Tibial nerve (tissue), 4 donors: ENCODE measurements at places on chromosomes 16 and 17. TPM values are rescaled to one million over a fixed set of nuclear protein-coding genes. Genes with fewer than 3 reads are reported as not detected.

FN3K gene
- total RNA-seq: 19.0 TPM

MAP3K14 gene
- total RNA-seq: 9.6 TPM

KRTAP29-1 gene
- not detected for total RNA-seq

SYT17 gene
- total RNA-seq: 17.1 TPM

GJC1 gene
- 9.6 TPM for total RNA-seq

TMEM235 gene
- not detected for total RNA-seq

KRTAP2-3 gene
- total RNA-seq: not detected

SYCE1L gene
- total RNA-seq: not detected

HOXB13 gene
- not detected for total RNA-seq

HBA1 gene
- total RNA-seq: 81.6 TPM

HOXB2 gene
- total RNA-seq: 6.9 TPM

GRCh38 chr16:85541181-85541580 is 71.9 kb upstream of the GSE1 start:
- no peak overlapping the region for H3K4me3 ChIP-seq
- no peak overlapping the region for H3K27ac ChIP-seq
- H3K27me3 ChIP-seq: no peaks in the 10 kb centered on the region
- H3K4me1 ChIP-seq: peaks cover 35% of the 10 kb centered on the region
- no peak for DNase-seq

GRCh38 chr17:41653892-41654677 is 29.7 kb upstream of the KRT17 start:
- H3K4me1 ChIP-seq: peaks cover 62% of the 10 kb centered on the region
- H3K27ac ChIP-seq: peak overlapping the region; percentile 80
- no peaks in the 10 kb centered on the region for H3K27me3 ChIP-seq
- DNase-seq: no peak

GRCh38 chr16:86052926-86053325 is 154.0 kb downstream of the IRF8 start:
- no peak overlapping the region for H3K27ac ChIP-seq
- no peak for DNase-seq
- H3K36me3 ChIP-seq: no peaks in the 10 kb centered on the region
- no peaks in the 10 kb centered on the region for H3K4me1 ChIP-seq

- H3K4me1 ChIP-seq: peaks cover 2% of the 10 kb centered on the region
- no peak overlapping the region for H3K4me3 ChIP-seq
- DNase-seq: no peak
- H3K27me3 ChIP-seq: no peaks in the 10 kb centered on the region
- no peaks in the 10 kb centered on the region for H3K36me3 ChIP-seq
- H3K27ac ChIP-seq: no peak overlapping the region
These were observed 19.9 kb downstream of the ACTG1 start for GRCh38 chr17:81492706-81493105.

GRCh38 chr16:83895942-83896341 is 3.0 kb upstream of the MLYCD start:
- no peaks in the 10 kb centered on the region for H3K27me3 ChIP-seq
- DNase-seq: no peak
- no peaks in the 10 kb centered on the region for H3K36me3 ChIP-seq
- no peak overlapping the region for H3K4me3 ChIP-seq
- H3K27ac ChIP-seq: no peak overlapping the region

DNA sequence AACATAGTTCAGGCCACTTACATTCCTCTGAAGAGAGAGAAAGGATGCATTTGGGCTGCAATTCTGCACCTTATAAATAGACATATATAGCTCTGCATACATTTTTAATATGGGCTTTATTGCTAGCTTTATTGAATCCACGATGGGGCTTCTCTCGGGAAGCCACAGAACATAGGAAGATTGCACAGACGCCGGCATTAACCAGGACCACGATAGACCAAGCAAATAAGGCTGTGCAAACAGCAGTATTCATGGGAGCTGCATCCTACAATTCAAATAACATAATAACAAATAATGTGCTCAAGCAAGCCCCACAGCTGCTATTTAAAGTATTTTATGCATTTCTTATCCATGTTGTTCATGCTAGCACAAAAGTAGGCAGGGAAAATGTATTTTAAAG is 432.3 kb downstream of the TMEM114 start:
- H3K4me3 ChIP-seq: no peak overlapping the region
- H3K27me3 ChIP-seq: no peaks in the 10 kb centered on the region
- no peak overlapping the region for H3K27ac ChIP-seq
- no peaks in the 10 kb centered on the region for H3K4me1 ChIP-seq

GRCh38 chr17:57502811-57503241 is 242.3 kb downstream of the CCDC182 start:
- no peak overlapping the region for H3K27ac ChIP-seq
- H3K36me3 ChIP-seq: no peaks in the 10 kb centered on the region
- no peak overlapping the region for H3K4me3 ChIP-seq
- peaks cover 11% of the 10 kb centered on the region for H3K4me1 ChIP-seq

- no peak overlapping the region for H3K27ac ChIP-seq
- H3K4me1 ChIP-seq: no peaks in the 10 kb centered on the region
- no peaks in the 10 kb centered on the region for H3K27me3 ChIP-seq
- DNase-seq: no peak
- no peaks in the 10 kb centered on the region for H3K36me3 ChIP-seq
- H3K4me3 ChIP-seq: no peak overlapping the region
These were observed 17.8 kb upstream of the RNPS1 start for GRCh38 chr16:2285731-2286191.

DNA sequence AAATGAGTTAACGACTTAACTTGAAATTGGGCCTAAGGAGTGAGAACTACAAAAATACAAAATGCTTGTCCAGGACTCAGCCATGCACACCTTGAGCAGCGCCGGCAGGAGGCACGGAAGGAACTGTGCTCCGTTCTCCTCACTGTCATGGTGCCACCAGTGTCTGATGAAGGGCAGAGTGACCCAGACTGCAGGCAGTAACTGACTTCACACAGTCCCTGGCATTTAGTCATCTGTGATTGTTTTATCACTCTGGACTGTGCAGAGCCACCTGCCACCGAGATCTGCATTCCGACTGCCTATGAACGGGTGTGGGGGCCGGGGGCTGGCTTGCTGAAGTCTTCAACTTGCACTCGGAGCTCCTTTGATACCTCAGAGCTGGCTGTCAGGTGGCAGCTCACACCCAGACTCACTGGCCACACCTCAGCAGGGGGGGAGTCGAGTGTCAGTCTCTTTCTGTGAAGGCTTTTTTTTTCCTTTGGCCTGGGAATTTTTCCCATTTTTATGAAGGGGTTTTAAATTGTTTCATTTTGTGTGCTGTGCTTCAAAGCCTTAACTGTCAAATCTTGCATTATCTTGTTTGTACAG is 20.2 kb upstream of the ENDOV start:
- no peaks in the 10 kb centered on the region for H3K27me3 ChIP-seq
- no peak for DNase-seq
- H3K4me1 ChIP-seq: no peaks in the 10 kb centered on the region
- no peak overlapping the region for H3K4me3 ChIP-seq
- H3K36me3 ChIP-seq: peaks cover 59% of the 10 kb centered on the region

GRCh38 chr17:81170727-81171494 is 4.9 kb upstream of the AATK start:
- no peaks in the 10 kb centered on the region for H3K27me3 ChIP-seq
- DNase-seq: no peak
- no peak overlapping the region for H3K27ac ChIP-seq
- H3K4me3 ChIP-seq: no peak overlapping the region

- peaks cover 13% of the 10 kb centered on the region for H3K4me1 ChIP-seq
- peaks cover 14% of the 10 kb centered on the region for H3K36me3 ChIP-seq
- DNase-seq: peak; percentile 36
These were observed at the start of gene ACSF3 for GRCh38 chr16:89093602-89094251. ACSF3 (plus strand) TSS chr16:89093852; CDS start chr16:89100682, 6,830 bp downstream.

- H3K36me3 ChIP-seq: peaks cover 90% of the 10 kb centered on the region
- H3K4me1 ChIP-seq: peaks cover under 1% of the 10 kb centered on the region
- no peak overlapping the region for H3K27ac ChIP-seq
These were observed 5.0 kb upstream of the ARHGAP27 start for GRCh38 chr17:45437465-45438283.

DNA sequence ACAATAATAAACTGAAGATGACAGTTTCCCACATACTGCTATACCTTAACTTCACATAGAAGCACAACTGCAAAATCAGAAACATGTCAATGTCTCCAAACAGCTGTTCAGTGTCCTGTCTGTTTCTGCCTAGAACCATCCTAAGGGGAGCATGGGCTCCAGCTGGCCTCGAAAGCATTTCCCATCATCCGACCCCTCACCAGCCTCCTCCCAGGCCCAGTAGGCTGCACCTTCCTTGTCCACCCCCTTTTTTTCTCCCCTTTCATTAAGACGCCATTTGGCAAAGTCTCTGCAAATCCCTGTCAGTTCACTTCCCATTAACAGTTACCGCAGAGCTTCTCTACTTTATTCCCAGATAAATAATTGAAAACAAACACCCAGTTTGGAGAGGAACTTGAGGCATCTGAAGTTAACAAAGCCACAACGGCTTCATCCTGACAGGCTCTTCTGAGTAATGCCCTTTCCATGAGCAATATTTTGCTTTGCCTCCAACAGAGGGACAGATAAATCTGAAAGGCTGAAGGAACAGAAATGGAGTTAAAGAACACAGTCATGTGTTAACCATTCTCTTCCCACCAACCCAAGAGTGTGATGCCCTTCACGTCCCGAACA is 65.3 kb downstream of the SLC39A11 start:
- H3K27ac ChIP-seq: no peak overlapping the region
- H3K4me1 ChIP-seq: no peaks in the 10 kb centered on the region
- no peaks in the 10 kb centered on the region for H3K27me3 ChIP-seq
- H3K36me3 ChIP-seq: no peaks in the 10 kb centered on the region

DNA sequence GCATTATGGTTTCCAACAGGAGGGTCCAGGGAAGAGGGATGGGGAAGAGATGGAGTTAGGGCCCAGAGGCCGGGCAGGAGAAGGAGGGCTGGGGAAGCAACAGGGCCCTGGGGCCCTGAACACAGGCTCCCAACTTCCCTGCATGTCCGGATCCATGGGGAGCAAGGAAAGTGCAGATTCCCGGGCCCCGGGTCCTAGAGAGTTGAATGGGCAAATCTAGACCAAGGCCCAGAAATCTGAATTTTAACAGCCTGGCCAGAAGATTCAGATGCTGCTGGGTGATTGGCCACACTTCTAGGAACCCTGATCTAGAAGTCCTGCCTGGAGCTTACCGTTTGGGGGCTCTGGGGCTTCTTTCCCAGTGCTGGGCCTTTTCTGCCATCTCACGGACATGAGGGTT is 13.2 kb downstream of the MGAT5B start:
- no peaks in the 10 kb centered on the region for H3K4me1 ChIP-seq
- H3K27me3 ChIP-seq: no peaks in the 10 kb centered on the region
- no peaks in the 10 kb centered on the region for H3K36me3 ChIP-seq
- H3K4me3 ChIP-seq: no peak overlapping the region
- H3K27ac ChIP-seq: no peak overlapping the region

DNA sequence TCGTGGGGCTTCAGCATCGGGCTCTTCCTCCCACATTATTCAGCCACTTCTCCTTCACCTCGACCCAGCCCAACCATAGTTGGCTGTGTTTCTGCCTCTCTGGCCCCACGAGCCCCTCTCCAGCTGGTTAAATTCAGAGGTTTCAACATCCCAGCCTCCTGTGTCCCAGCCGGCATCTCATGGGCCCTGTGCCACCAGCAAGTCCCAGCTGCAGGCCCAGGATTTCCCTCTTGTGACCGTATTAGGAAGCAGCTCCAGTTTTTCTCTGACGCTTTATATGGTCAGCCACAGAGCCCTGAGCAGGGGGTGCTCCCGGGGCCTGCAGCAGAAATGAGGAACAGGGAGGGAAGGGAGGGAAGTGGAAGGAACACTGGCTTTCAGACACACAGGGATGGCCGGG is 27.4 kb downstream of the MYH11 start:
- no peaks in the 10 kb centered on the region for H3K4me1 ChIP-seq
- DNase-seq: peak; percentile 17
- no peaks in the 10 kb centered on the region for H3K36me3 ChIP-seq
- no peaks in the 10 kb centered on the region for H3K27me3 ChIP-seq
- no peak overlapping the region for H3K4me3 ChIP-seq

DNA sequence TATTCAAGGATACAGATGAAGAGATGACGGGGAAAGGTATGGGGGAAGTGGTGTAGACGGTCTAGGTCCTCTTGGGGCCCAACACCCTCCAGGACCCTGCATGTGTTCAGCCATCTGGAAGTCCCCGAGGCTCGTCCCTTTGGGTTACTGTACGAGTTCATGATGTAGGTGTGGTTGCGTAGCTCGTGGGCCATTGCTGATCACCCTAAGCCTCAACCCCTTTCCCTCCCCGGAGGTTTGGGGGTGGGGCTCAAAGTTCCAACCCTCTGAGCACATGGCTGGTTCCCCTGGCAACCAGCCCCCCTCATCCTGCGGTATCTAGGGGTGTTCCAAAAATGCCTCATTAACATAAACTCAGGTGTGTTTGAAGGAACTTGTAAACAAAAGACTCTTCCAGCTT is 98.8 kb upstream of the METRNL start:
- DNase-seq: no peak
- H3K4me3 ChIP-seq: no peak overlapping the region
- H3K27ac ChIP-seq: no peak overlapping the region
- H3K4me1 ChIP-seq: no peaks in the 10 kb centered on the region
- H3K27me3 ChIP-seq: no peaks in the 10 kb centered on the region
- no peaks in the 10 kb centered on the region for H3K36me3 ChIP-seq

DNA sequence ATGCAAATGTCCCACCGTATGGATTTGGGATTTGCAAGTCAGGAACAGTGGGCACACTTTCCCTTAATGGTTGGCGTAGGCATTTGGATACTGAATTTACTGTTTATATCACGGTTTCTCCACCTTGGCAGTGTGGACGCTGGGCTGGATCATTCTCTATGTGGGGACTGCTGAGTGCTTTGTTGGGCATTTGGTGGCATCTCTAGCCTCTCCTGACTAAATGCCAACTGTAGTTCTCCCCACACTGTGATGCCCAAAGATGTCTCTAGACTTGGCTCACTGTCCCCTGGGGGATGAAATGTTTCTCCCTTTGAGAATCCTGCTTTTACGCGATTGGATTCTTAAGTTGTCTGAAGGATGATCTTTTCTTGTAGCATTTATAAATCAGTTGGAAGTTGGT is 49.0 kb downstream of the RBFOX1 start:
- H3K4me3 ChIP-seq: no peak overlapping the region
- no peak overlapping the region for H3K27ac ChIP-seq
- no peaks in the 10 kb centered on the region for H3K4me1 ChIP-seq

- peaks cover 45% of the 10 kb centered on the region for H3K27me3 ChIP-seq
- no peaks in the 10 kb centered on the region for H3K4me1 ChIP-seq
- H3K27ac ChIP-seq: no peak overlapping the region
- no peak for DNase-seq
- H3K36me3 ChIP-seq: no peaks in the 10 kb centered on the region
These were observed 26.8 kb downstream of the SLC25A10 start for GRCh38 chr17:81738801-81739393.

DNA sequence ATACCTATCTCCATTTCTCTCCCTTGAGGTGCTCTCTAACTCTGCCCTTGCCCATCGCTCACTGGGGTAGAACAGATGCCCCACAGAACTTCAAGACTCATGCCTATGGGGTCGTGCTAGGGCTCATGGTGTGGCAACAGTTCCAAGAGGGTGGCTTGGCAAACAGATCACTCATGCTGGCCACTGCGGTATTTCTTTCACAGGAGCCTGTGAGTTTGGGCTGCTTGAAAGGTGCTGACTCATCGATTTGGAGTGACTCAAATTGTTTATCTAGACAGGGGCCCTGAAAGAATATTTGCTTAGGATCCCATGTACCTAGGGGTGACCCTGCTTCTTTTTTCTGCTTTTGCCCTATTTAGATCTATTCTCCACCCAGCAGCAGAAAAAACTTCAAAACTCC is 69.9 kb downstream of the IRX5 start:
- peaks cover 18% of the 10 kb centered on the region for H3K27me3 ChIP-seq
- no peak for DNase-seq
- H3K27ac ChIP-seq: no peak overlapping the region
- no peak overlapping the region for H3K4me3 ChIP-seq

- no peaks in the 10 kb centered on the region for H3K27me3 ChIP-seq
- peak overlapping the region; percentile 87 for H3K27ac ChIP-seq
- peak overlapping the region; percentile 34 for H3K4me3 ChIP-seq
- H3K36me3 ChIP-seq: no peaks in the 10 kb centered on the region
- H3K4me1 ChIP-seq: peaks cover 60% of the 10 kb centered on the region
These were observed 9.9 kb downstream of the HEXIM2 start for GRCh38 chr17:45171338-45172231.
